ENCODE measurements at places on chromosomes 6 and 20.

DNA sequence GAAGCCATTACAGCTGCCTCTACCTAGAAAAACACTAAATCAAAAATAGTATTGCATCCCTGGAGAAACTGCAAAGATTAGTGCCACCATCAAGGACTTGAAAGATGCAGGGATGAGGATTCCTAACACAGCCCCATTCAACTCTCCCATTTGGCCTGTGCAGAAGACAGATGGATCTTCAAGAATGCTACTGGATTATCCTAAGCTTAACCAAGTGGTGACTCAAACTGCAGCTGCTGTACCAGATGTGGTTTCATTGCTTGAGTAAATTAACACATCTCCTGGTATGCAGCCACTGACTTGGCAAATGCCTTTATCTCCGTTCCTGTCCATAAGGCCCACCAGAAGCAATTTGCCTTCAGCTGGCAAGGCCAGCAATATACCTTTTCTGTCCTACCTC lies 117.4 kb downstream of the TBC1D32 start:
- DNase-seq, result no peak

DNA sequence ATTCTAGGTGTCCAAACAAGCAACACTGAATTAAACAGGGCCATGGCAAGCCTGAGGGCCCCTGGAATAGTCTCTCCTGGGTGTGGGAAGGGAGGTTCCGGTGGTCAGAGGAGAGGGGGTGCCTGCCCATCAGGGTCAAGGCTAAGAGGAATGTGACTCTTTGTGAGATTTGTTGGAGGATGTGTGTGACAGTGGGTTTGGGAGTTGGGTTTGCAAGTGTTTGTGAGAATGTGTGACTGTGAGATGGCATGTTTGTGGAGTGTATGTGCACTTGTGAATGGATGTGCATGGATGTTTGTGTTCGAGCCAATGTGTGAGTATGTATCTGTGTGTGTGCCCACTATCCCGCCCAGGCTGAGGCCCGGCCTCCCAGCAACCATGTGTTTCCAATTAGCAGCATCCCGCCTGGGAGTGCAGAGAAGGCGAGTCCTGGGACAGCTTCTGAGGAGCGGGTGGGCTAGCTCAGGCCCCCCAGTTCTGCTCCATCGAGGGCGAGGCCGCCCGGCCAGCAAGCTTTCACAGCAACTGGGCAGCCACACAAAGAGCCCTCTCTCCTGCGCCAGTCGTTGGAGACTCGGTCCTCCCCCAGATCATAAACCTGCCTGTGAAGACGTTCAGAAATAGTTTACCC lies 12.6 kb downstream of the FOXC1 start:
- DNase-seq, result no peak

- DNase-seq, result no peak
Measured at GRCh38 chr6:89215391-89215790, 1.8 kb downstream of the GABRR1 start.

DNA sequence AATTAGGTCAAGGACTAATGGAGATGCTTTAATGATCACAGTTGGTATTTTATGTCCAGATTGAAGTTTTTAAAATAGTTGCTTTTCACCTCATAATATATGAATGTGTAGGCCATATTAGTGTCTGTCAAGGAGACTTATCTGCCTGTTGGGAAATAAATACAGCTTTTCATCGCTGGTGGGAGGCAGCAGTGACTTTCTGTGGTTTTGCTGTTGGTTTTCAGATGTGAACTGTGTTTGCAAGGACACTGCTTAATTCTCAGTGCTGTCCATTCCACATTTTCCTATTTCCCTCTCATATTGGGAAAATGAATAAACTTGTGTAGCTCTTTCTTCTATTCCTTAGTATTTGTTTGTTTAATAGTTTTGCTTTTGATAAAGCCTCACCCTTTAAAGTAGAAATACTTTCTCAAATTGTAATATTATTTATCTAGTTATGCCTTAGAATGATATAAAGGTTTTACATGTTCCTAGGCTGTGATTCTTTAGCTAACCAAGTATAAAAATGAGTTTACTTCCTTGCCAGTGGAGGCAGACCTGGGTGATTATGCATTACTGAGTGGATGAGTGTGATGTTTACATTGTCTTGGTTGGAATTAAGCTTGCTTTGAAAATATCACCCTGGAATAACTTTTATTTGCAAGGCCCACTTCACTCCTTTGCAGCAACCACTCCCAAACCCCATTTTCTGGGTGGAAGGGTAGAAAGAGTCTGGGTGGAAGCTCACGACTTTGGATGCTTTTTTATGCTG lies 3.3 kb downstream of the PLCB4 start:
- DNase-seq, result no peak

DNA sequence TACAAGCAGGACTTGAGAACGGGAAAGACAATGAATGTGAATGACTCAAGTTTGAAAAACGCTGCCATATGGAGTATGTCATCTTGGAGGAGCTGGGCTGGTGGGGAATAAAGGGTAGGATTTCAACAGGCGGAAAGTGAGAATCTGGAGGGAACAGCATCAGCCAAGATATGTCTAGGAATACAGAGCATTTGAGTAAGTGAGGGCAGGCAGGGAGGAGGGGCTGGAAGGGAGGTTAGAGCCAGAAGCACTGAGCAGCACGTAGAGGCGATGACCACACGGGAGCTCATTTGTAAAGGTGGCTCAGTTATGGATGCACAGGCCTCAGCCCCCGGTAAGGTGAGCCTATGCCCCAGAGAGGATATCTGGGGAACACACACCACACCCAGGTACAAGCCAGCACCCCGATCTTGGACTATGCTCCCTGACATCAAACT lies 115.1 kb downstream of the ZMYND8 start:
- DNase-seq, result no peak

DNA sequence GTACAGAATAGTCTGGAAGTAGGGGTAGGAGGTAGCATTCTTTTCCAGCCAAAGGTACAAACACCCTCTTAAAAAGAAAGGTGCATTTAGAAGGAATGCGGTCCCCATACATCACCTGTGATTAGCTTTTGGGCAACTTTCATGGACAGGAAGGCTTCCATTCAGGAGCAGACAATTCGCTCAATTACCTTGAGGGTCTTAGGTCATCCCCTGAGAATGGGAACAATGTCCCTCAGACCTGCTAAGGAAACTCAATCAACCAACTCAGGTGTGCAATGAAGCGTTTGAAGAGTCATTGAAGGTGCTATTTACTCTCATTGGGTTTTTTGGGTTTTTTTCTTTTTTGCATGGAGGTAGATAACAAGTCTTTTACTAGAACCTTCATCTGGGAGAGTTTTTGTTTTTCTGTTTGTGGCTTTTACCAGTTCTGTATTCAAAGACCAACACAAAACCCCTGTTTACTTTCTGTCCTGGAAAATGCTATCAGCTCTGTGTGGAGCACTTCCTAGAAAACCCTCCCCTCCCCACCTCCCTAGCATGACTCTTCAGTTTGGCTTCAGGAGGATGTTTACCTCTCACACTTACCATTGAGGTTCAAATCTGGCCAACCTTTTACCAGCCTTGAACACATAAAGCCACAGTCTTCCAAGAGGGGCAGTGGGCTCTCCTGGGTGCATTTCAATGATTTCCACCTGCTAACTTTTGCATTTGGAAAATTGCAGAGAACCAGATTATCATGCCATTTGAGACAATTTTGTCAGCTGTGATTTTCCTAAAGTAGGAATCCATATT lies 271.2 kb upstream of the PRDM1 start:
- DNase-seq, result no peak

DNA sequence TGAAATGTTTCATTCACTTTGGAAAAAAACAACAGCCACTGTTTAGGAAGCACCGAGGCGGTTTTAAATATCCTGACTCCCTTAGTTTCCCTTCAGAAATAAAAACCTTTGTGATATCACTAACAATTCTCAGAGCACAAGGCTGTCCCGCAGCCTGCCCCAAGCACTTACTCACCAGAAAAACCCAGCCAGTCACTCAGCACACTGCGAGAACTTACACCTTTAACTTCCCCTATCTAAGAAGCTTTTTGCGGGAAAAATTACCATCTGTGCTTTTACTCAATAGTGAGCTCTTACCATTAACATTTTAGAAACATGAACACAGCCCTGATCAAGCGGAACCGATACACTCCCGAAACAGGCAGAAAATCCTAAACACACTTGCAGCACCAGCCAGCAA lies 9.3 kb downstream of the ZBTB46 start:
- no peak for DNase-seq

GRCh38 chr6:40274058-40274457 lies 313.1 kb downstream of the LRFN2 start:
- no peak for DNase-seq

- no peak for DNase-seq
Measured at GRCh38 chr6:98946266-98946878, 1.4 kb downstream of the FBXL4 start.

DNA sequence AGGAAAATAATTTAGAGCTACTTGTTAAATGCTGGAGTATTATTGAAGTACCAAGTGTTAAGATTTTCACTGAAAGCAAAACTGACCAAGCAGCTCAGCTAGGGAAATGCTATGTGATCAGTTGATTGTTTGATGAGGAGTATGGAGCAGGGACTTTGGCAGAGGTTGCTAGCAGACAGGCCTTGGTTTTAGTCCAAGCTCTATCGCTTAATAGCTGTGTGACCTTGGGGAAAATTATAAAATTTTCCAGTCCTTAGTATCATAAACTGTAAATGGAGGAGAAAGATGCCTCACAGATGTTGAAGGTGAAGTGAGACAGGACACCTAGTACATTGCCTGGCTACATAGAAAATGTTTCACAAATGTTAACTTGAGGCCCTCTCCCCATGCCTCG lies 136.6 kb downstream of the MTHFD1L start:
- DNase-seq, result no peak

DNA sequence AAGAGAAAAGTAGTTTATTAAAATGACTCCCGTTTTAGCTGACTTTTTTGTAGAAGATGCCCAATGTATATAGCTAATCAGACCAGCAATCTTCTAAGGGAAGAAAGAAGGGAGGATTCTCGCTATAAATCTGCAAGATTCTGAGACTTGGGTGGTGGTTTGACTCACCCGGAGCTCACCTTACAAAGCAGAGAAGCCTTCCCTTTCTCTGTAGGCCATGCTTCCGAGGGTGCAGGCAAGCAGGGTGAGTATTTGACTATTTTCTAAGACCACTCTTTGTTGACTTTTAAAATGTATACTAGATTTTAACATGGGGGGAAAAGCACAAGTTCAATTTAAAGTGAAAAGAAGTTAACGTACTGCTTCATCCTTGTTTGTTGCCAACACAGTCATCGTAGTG lies 2.7 kb downstream of the OLIG3 start:
- no peak for DNase-seq

- no peak for DNase-seq
Measured at GRCh38 chr6:5937936-5938706, 68.6 kb downstream of the NRN1 start.

GRCh38 chr6:42021847-42022754 lies 28.2 kb upstream of the TAF8 start:
- DNase-seq, result no peak

DNA sequence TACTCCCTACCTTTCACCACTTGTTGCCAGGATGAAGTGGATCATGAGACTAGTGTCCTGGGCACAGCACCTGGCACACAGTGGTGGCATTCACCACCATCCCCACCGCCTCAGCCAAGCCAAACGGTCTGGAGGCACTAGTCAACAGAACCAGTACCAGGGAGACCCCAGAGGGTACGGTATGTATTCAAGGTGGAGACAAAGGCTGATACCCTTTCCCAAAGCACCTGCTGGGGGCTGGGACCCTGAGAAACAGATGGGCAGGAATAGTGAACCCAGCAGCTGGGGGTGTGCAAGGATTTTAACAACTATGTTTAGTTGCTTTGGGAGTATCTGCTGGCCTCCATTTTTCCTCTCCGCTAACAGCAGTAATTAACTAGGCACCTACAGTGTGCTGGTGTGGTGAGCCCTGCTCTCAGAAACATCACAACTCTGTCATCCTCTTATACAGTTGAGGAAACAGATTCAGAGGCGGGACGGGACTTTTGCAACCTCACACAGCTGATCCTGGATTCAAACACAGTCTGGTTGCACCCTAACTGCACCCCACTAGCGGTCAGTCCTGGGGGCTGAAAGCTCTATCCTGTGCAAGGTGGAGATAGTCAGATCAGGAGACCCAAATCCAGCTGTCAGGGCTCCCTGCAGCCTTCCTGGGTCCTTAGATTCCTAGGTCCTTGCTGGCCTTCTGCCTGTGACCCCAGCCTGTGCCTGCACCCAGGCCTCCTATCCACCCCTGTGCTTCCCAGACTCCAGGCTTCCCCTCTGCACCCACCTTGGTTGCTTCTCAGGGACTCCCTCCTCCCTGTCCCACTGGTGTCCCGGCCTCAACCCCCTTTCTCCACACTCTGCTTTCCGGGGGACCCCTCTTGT lies 1.2 kb downstream of the SNTA1 start:
- DNase-seq, result no peak

GRCh38 chr6:118012944-118013343 lies 105.9 kb downstream of the SLC35F1 start:
- DNase-seq, result no peak

GRCh38 chr20:4956200-4956810 lies 45.0 kb downstream of the SLC23A2 start:
- DNase-seq, result no peak

DNA sequence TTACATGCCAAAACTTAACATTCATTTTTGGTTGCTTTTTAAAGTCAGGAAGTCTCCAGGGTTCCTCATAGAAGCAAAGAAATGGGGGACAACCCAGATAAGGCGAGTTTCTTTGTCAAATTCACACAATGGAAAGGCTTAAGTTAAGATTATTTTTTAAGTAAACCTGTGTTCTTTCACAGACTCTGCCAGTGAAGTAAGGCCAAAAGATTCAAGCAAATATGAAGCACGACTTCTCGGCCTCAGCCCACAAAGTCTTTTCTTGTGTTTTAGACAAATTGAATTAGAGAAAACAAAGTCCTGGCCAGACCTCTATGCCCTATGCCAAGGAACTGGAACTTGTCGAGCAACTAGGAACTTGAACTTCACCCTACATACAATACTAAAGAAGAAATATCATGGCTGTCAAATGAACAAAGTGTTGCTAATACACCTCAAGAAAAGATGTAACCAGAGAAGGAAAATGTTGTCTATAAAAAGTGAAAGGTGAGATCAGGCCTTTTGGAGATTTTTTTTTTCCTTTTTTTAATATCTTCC lies 540.0 kb upstream of the JARID2 start:
- no peak for DNase-seq

- DNase-seq, result no peak
Measured at GRCh38 chr6:143141442-143141841, 80.8 kb downstream of the AIG1 start.

DNA sequence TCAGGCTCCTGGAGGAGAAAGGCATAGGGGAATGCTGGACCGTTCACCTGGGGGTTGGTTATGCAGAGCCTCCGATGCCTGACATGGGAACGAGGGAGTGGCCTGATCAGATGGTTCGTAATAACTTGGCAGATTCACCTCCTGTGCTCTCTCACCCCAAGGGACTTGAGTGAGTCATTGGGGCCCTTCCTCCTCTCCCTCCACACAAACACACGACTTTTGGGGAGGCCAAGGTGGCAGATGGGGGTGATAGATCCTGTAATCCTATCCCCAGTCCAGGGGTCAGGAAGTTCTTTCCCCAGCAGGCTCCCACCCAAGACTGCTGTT lies 45.6 kb upstream of the ARFGEF2 start:
- no peak for DNase-seq

Measured in GOT3 (cell line).